ENCODE measurements at places on chromosomes 12 and 14.

- no peak for DNase-seq
Measured at GRCh38 chr12:6618483-6619225, 11.5 kb upstream of the CHD4 start.

DNA sequence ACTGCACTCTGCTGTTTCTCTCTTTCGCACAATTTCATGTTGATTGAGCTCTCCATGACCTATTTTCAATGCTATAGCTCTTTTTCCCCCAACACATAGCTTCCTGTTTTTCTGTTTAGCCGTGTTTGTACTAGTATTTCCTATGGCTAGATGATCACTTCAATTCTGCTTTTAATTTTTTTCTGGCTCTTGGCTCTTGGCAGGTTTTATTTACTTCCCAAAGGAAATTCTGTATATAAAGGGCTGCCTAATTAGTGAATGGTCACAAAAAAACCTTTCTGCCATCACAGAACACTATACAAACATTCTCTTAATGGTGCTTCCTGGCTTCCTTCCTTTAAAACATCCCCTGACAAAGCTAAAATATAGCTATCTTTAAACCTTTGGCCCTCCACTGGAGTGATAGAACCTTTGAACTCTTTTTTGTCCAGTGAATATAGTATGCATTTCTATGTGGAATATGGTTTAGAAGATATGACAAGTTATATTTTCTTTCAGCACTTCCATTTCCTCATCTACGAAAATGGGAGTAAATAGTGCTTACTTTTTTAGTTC is 88.2 kb downstream of the RASSF9 start:
- DNase-seq: no peak

GRCh38 chr14:99265571-99265970 is 6.4 kb downstream of the BCL11B start:
- no peak for DNase-seq

- peak; percentile 45 for DNase-seq
Measured at GRCh38 chr12:54413284-54414190, 5.5 kb downstream of the ITGA5 start.

- no peak for DNase-seq
Measured at GRCh38 chr14:69094481-69094880, 58.4 kb downstream of the DCAF5 start.

DNA sequence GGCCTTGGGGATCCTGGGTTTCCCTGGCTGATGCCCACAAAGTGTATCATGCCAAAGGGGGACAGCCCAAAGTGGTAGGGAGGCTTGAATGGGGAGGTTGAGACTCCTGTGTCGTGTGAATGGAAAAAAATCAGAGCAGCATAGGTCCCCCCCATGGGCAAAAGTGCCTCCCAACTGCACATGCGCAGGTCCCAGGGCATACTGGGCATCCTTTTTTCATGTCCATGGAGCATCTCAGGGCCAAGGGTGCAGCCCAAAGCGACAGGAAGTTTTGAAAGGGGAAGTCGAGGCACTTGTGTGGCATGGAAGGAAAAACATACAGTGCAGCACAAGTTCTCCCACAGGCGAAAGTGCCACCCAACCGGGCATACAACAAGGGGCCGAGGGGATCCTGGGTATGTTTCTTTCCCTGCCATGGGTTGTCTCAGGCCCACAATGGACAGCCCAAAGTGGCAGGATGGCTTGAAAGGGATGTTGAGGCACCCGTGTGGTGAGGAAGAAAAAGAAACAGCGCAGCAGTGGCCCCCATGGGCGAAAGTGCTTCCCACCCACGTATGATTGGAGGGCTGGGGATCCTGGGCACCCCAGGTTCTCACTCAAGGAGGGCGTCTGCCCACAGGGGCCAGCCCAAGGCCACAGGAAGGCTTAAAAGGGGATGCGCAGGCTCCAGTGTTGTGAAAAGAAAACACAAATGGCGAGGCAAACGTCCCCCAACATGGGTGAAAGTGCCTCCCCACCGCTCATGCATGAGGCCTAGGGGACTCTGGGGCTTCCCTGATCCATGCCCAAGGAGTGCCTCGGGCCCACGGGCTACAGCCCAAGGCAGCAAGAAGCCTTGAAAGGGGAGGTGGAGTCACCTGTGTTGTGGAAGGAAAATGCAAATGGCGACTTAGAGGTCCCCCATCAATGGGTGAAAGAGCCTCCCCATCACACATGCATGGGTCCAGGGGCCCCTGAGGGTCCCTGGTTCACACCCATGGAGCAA is 573.7 kb downstream of the ALG10 start:
- peak; percentile 26 for DNase-seq

DNA sequence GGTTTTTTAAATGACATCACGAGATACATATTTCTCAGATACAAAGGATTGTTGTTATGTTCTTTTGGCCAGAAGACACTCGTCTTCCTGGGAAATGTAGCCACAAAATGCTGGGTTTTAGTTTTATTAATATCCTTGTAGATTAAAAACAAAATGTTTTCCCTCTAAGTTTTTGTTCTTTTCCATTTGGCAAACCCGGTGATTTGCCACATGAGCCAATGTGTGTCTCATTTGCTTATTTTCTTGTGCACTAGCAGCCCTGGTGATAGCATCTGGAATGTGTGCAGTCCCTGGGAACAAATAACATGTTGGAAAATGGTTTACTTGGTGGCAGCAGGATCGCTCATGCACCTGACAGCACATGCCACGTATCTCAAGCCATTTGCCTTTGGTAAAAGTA is 61.0 kb downstream of the HMGA2 start:
- no peak for DNase-seq

All from ecto neural progenitor cell (in vitro differentiated cells).